ENCODE measurements at places on chromosomes 6 and 20.

GRCh38 chr6:41818271-41819054 lies 31.0 kb downstream of the TOMM6 start:
- no peak for DNase-seq

DNA sequence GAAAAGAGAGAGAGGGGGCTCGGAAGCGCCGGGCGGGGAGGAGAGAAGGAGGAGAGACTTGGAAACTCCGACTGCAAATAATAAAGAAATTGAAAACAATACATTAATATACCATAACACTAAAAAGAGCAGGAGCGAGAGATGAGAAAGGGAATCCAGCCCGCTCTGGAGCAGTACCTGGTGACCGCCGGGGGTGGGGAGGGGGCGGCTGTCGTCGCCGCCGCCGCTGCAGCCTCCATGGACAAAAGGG lies 338 bp downstream of the E2F3 start:
- DNase-seq, result no peak

- DNase-seq, result no peak
Observed at GRCh38 chr6:84779917-84780316, 15.5 kb upstream of the TBX18 start.

DNA sequence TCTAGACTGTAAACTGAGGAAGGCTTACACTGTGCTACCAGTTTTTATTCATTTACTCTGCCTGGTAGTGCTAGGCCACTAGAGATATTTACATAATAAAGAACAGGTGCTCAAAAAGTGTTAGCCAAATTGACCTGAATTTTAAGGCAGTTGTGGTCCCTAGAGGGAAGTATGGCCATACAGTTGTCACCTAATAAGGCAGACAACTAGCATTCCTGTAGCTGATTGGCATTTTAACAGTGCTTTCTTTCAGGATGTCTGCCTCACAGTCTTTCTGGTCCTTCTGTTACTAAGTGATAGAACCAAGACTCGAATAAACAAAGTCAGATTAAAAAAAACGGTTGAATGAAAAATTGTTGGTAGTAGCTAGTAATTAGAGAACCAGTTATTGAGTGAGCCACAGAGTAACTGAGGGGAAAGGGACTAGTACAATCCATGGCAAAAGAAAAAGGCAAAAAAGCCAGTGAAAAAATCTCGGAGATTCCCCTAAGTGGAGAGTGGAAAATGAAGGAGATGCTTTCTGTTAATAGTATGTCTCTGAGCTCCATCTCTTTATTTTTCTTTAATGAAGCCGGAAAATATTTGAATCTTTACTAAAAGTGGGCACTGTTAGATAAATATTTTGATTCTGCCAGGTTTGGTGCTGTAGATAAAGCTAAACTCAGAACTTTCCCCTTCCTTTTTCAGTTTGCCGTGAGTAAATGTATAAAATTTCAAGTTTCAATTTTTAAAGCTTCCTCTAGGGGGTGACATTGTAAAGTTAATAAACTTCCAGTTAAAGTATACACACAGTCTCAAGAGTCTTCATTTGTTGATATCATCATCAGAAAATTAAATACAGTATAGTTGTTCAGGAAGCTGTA lies 9.1 kb downstream of the VTA1 start:
- DNase-seq, result no peak

DNA sequence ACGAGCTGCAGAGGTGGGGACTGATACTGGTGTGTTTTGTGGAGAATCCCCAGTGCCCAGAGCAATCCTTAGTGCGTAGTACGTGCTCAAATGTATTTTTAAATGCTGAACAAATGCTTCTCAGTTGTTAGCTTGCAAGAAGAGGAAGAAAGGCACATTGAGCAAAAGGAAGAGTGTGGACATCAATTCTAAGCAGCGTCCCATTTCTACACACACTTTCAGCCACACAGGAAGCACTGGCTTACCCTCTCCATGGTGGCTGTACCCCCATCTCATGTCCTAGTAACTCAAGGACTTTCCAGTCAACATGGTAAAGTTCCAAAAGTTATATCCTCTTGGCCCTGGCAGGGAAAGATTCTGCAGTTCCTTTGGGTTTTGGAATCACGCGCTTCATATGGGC lies 98.8 kb upstream of the NXT1 start:
- no peak for DNase-seq

GRCh38 chr6:52858416-52858815 lies 17.8 kb upstream of the GSTA5 start:
- no peak for DNase-seq

DNA sequence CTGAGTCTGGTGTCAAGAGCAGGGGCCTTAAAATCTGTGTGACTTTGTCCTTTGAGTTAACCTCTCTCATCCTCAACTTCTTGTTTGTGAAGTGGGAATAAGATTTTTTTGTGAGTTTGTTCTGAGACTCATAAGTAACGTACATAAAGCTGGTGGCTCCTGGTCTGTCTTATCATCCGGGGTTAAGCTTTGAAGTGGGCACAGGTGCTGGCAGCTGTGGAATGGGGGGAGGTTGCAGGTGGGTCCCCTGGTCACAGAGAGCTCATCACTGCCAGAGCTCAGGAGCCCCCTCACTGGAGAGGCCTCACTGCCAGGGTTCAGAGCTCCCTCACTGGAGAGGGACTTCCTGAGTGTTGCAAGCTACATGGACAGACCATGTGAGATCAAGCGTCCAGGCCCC lies 174.1 kb downstream of the NRN1 start:
- DNase-seq, result no peak

DNA sequence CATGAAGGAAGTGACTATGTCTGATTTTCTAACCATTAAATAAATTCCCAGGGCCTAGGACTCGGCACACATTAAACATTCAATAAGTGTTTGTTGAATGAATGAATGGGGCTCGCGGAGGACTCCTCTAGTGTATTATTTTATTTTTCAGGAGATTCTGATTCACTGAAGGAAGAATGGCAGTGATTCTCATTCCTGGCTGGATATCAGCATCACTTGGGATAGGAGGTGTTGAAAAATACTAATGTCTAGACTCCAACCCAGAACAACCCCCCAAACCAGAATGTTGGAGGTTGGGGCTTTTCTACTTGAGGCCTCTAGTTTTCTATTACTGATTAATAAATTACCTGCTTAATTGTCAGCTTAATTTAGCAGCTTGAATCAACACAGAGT lies 195.4 kb downstream of the BTBD3 start:
- DNase-seq, result no peak

GRCh38 chr20:10603971-10604864 lies 69.6 kb downstream of the JAG1 start:
- DNase-seq, result no peak

GRCh38 chr6:121338956-121339355 lies 4.7 kb upstream of the TBC1D32 start:
- DNase-seq, result no peak

GRCh38 chr20:57977569-57977968 lies 250.9 kb downstream of the ANKRD60 start:
- DNase-seq, result no peak

- no peak for DNase-seq
Observed at GRCh38 chr20:54284928-54285704, 77.2 kb downstream of the PFDN4 start.

- no peak for DNase-seq
Observed at GRCh38 chr6:127404594-127405178, 54.5 kb downstream of the KIAA0408 start.

DNA sequence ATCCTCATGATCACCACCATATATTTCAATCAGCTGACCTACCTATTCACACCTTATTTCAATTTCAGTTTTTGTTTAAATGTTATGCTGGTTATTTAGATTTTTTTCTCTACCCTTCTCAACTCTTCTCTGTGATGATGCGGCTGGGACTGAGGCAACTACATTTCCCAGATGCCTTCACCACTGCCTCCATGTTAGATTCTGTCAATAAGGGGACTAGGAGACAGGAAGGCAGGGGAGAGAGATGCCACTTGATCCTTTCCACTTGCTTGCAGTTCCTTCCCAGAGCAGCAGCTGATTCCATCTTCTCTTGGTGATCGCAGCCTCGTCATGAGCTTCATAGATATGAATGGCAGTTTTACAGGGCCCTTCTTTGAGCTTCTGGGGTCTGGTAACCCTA lies 33.5 kb upstream of the POU3F2 start:
- DNase-seq, result no peak

DNA sequence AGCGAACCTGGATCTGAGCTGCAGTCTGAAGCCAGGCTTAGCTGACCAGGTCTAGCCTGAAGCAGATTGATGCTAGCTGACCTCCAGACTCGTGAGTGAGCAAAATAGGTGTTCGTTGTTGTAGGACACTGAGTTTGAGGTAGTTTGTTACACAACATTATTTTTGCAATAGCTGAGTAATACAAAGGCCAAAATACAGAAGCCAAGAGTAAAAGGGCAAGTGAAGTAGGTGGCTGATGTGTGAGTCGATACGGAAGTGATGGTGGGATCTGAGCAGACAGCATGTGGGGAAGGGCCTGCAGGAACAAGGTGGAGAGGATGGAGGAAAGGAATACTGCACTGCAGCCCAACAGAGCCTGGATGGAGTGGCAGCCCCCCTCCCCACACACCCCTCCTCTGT lies 8.5 kb upstream of the SPATS1 start:
- no peak for DNase-seq

- no peak for DNase-seq
Observed at GRCh38 chr6:117266257-117267053, 1.1 kb downstream of the VGLL2 start.

DNA sequence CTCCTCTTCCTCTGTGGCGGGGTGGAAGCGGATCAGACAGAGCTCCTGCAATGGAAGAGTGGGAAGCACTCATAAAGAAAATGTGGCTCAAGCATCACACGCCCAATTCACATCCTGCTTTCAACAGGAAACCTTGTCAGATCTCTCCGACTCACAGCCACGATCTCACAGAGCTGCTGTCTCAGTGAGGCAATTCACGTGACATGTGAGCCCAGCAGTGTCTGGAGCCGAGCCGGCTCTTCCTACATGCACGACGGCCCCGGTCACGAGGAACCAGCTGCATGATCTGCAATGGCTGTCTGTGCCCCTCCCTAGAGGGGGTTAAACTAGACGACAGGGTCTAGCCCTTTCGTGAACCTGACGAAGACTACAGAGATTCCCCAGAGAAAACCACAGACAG lies 29.5 kb upstream of the TCFL5 start:
- no peak for DNase-seq

DNA sequence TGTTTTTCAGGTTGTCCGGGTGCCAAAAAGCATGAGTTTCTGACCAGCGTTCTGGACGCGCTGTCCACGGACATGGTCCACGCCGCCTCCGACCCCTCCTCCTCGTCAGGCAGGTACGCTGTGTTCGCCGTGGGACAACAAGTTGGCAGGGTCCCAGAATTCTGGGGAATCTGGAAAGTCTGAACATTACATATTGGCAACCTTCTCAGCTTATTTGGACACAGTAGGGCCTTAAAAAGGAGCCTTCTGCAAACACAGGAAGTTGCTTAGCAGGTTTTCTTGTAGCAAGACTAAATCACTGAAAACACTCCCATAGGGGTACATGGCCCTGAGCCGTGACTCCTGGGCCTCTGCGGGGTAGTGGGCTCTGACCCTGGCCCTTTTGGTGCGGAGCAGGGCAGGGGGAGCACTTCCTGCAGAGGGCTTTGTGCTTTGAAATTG lies 209.7 kb downstream of the SMOC2 start:
- DNase-seq, result no peak

GRCh38 chr6:10355115-10355702 lies 59.7 kb downstream of the TFAP2A start:
- no peak for DNase-seq

DNA sequence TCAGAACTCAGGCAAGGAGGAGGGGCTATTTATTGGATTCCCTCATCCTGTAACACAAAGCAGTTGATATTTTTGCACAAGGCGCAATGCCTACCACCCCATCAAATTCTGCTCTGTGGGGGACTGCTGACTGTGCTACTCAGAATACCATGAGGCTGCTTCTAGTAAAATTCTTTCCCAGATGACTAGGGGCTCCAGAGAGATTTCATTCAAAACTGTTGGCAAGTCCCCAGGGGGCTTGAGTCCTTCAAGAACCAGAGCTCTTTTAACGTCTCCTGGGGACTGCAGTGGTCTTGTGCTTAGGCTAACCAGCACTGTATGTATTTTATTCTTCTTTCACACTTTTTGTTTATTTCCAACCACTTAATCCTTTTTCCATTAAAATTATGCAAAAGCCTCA lies 365.9 kb upstream of the AGPAT4 start:
- DNase-seq, result no peak

- no peak for DNase-seq
Observed at GRCh38 chr6:23301556-23301955, 732.2 kb downstream of the HDGFL1 start.

DNA sequence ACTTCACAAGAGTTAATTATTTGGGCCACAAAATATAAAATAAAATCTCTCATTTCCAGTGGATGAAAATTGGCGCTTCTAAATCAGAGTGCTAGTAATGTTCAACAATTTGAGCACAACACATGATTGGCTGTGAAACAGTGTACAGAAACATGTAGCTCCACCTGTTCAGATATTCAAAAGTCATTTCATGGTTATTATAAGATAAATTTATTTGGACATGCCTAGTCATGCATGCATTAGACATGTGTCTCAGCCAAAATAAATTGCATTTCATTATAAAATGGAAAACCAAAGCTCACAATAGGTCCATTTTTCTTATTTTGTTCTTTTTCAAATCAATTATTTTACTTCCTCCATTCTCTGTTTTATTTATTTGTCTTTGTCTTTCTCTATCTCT lies 374.8 kb downstream of the LMBRD1 start:
- no peak for DNase-seq

DNA sequence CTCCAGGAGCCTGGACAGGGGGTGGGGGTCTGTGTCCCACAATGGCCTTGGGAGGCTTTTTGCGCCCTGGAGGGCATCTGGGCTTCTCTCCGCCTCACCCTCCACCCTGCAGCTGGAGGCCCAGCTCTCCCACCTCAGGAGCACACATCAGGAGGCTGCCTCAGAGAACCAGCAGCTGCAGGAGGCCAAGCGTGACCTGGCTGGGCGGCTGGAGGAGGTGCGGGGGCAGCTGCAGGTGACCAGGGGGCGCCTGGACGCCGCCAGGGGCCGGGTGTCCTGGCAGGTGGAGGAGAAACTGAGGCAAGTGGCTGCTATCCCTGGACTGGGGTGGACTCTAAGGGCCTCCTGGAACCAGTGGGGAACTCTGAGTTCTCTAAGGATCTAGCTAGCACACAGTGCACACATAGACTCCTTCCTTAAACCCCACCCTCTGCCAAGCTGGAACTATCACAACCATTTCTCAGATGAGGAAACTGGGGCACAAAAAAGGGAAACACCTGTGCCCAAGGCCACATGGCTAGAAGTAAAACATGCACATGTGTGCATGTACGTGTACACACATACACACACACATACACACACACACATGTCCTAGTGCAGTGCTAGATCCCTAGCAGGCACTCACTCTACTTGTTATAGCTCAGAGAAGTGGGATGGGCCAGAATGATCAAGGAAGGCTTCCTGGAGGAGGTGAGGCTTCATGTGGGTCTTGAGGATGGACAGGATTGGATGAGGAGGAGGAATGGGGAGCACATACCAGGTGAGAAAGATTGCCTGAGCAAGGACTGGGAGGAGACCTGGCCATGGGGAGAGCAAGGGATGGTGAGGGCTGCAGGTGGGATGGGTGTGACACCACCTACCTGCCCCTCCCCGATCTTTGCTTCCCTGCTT lies 22.9 kb downstream of the RAB44 start:
- no peak for DNase-seq

GRCh38 chr6:169724494-169725124 lies at the start of gene PHF10:
Gene PHF10, minus strand, starts transcription at chr6:169724500. Its CDS starts 569 bp downstream, at chr6:169723931.
- DNase-seq, result no peak

- no peak for DNase-seq
Observed at GRCh38 chr20:9441948-9442347, 72.4 kb upstream of the LAMP5 start.

All from DMS 273 treated with DMSO at 0.1 percent for 48 hours (cell line).